ENCODE measurements at places on chromosomes 13 and 19. TPM values are rescaled to one million over a fixed set of nuclear protein-coding genes. Genes with fewer than 3 reads are reported as not detected.
A peak's percentile ranks its signal among the peaks of the same experiment; 100 is the strongest.

DNA sequence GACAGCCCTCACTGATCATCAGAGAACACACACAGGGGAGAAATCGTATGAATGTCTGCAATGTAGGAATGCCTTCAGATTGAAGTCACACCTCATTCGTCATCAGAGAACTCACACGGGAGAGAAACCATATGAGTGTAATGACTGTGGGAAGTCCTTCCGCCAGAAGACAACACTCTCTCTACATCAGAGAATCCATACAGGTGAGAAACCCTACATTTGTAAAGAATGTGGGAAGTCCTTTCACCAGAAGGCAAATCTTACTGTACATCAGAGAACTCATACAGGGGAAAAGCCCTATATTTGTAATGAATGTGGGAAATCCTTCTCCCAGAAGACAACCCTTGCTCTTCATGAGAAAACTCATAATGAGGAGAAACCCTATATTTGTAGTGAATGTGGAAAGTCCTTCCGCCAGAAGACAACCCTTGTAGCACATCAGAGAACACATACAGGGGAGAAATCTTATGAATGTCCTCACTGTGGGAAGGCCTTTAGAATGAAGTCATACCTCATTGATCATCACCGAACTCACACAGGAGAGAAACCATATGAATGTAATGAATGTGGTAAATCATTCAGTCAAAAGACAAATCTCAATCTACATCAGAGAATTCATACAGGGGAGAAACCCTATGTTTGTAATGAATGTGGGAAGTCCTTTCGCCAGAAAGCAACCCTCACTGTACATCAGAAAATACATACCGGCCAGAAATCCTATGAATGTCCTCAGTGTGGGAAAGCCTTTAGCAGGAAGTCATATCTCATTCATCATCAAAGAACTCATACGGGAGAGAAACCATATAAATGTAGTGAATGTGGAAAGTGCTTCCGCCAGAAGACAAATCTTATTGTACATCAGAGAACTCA is 32.5 kb downstream of the ZNF567 start:
- DNase-seq, result no peak

- DNase-seq, result no peak
These were observed 78.9 kb upstream of the ZNF420 start for GRCh38 chr19:36999313-36999712.

DNA sequence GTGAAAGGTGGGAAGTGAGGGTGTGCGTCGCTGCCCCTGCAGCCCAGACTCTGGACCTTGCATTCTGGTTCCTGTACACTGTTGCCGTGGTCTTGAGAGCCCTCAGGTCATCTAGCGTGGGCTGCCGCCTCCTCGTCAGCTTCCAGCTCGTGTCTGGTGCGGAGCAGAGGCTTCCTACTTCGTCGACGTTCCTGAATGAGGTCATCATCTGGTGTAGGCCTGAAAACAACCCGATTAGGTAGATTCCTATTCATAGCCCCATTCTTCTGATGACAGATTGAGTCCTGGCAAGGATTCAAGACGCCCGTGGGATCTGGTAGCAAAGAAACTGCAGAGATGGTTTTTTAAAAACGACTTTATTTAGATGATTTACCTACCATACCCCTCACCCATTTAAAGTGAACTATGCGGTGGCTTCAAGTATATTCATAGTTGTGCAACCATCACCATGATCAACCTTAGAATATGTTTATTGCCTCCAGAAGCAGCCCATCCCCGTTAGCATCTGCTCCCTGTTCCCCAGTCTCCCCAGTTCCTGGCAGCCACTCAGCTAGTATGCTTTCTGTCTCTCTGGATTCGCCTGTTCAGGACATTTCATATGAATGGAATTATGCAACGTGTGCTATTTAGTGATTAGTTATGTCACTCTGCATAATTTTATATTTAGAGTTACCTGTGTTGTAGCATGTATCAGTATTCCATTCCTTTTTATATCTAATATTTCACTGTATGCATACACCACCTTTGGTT is 13.8 kb downstream of the NAXD start:
- DNase-seq, result no peak

- DNase-seq, result peak; percentile 61
These were observed 764 bp downstream of the MIR17HG start for GRCh38 chr13:91347996-91348905.

DNA sequence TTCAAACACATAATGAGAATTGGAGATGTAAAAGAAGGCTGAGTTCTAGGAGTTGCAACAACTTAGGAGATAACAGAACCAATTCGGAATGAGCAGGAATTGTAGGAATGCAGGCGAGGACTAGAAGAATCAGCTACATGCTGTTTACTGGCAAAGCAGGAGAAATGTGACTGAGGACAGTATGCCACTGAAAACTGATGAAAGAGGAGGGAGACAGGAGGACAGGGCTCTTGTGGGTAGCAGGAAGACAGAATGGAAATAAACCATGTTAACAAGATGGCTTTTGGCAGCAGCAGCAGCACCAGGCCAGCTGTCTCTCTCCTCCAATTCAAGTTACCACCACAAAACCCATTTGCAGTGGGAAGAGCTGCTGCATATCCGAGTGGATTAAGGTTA is 91.0 kb upstream of the SLC15A1 start:
- DNase-seq, result no peak

- DNase-seq, result peak; percentile 80
These were observed 29.2 kb downstream of the PIP5K1C start for GRCh38 chr19:3670796-3671679.

Gene ZNF555
- polyA plus RNA-seq, result 10.6 TPM

Gene MISP
- polyA plus RNA-seq, result 6.3 TPM

Gene EDDM13
- polyA plus RNA-seq, result 8.9 TPM

Gene GRK1
- 1.7 TPM for polyA plus RNA-seq

Gene KLK4
- polyA plus RNA-seq, result not detected

Gene ZNF610
- 13.9 TPM for polyA plus RNA-seq

Gene NCCRP1
- polyA plus RNA-seq, result 0.30 TPM
